ENCODE measurements at places on chromosomes 5 and 9.

DNA sequence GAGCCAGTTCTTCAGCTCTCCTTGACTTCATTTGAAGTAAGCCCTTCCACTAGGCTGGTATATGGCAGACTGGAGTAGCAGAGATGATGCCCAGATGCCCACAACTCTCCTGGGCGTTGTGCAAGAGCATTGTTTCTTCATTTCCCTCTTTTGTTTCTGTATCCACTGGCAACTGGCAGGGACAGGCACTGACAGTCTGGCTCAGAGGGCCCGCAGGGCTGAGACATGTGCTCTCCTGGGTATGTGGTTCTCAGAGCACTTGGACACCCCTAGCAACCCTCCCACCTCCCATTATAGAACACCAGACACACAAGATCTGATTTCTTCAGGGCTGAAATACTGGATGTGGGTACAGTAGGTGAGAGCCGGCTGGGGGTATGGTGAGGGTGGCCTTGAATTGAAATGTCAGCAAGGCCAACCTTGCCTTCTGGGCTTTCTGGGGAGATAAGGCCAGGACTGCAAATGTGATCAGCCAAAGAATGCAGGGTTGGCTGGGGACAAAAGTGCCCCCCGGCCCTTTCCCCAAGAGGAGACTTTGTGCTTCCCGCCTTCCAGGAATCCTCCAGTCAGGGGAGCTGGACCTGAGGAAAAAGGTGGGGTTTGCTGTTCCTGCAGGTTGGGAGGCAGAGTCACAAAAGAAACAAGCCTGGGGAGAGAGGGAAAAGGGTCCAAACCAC, 28.6 kb upstream of the CTNNA1 start:
- DNase-seq = peak; percentile 63

- DNase-seq = peak; percentile 77
Measured at GRCh38 chr5:98774192-98775033, 950 bp downstream of the RGMB start.

DNA sequence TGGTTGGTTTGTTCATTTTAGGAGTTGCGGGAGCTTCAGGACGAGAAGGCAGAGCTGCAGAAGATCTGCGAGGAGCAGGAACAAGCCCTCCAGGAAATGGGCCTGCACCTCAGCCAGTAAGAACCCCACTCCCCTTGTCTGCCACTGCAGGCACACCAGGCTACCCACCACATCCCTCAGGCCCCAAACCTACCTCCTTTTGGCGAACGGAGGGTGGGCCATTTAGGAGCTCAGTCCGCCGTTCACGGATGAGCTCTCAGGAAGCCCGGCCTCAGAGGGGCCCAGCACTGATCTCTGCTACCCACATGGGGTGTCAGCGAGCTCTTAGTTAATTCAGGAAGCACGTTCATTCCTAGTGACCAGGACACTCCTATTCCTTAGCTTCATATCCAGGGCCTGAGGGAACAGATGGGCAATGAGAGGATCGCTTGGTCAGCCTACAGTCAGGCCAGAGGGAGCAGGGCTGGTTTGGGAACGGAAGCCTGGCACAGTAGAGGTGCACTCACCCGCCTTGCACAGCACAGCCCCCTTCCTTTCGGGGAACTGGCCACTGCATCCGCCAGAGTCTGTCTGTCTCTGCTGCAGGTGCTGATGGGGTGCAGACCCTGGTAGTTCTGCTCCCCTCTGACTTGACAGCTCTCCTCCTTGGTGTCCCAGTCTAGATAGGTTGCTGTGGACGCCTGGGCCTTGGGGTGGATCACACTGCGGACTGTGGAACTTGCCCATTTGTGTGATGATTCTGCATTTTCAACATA, 21.4 kb downstream of the HNRNPH1 start:
- no peak for DNase-seq

- no peak for DNase-seq
Measured at GRCh38 chr5:2137444-2138050, 254.8 kb upstream of the IRX4 start.

GRCh38 chr5:108728566-108729241, 19.0 kb upstream of the FER start:
- DNase-seq = no peak

DNA sequence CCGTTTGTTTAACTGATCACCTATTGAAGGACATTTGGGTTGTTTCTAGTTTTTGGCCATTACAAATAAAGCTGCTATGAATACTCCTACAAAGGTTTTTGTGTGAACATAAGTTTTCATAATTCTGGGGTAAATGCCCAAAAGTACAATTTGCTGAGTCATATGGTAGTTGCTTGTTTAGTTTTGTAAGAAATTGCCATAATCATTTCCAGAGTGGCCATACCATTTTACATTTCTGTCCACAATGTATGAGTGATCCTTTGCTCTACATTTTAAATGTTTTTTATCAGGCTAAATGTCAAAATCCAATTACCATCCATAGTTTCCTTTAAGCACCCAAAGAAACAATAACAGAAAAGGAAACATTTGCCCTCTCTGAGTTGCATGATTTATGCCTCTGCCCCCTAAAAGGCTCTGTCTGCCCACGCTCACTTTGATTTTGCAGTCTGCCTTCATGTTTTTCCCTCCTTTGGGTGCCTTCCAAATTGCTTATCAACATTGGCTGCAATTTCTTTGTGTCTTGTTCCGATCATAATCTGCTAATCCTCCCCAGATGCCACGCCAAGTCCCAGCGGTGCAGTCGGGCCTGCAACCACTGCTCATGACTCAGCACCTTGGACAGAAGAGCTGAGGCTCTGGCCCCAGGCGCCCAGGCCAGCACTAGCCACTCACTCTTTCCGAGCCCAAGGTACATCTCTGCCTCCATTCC, 339.2 kb downstream of the PIK3R1 start:
- DNase-seq = peak; percentile 93

DNA sequence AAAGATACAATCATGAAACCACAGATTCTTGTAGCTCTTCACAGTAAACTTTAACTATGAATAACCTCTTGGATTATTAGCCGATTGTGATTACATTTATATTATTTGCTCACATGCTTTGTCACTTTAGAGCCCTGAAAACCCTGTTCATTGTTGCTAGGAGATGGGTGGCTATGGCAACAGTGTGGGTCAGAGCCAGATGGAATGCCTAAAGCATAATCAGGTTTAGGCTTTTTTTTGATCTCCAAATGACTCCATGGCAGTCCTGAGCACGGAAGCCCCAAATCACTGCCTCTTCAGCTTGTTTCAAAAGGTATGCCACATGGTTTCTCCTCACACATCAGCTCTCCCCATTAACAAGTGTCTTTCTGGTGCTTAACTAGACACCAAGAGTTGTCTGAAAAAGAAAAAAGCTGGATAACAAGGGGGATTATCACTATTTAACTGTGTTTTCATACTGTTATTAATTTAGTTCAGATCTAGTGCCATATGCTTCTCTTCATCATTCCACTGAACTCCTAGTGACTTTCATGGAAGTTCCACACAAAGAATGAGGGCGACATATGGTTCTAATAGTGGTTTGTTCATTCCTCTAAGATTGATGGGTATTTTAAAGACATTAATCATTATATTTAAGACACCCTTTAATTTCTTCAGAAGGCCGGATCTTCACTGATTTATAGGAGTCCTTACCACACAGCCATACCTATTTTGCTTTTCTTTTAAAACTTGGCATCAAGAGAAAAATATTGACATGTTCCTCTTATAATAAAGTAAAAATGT, 88.8 kb upstream of the PAM start:
- DNase-seq = peak; percentile 27

DNA sequence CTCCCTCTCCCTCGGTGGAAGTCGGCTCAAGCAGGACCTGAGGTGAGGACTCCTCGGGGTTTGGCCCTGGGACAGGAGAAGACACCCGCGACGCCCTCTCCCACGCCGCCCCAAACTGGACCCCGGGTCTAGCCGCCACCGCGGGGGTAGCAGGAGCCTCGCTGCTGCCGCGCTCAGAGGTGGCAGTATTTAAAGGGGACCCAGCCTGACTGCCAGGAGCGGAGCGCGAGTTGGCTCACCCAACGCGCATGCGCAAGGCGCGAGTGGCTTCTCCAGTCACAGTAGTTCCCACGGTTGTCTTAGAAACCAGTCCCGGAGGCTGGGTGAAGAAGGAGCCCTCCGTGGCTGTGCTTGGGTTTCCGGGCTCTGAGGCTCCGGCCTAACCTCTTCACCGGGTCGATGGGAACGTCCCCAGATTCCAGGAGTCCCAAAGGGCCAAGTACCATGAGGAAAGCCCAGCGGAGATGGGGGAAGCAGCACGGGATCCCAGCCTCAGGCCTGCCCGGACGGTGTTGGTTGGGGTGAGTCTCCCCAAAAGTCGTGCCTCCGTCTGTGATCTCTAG, 477.8 kb downstream of the SPATA31A7 start:
- DNase-seq = no peak

- DNase-seq = no peak
Measured at GRCh38 chr9:104861397-104861796, 66.6 kb downstream of the ABCA1 start.

- no peak for DNase-seq
Measured at GRCh38 chr5:4845221-4845620, 294.9 kb upstream of the ADAMTS16 start.

GRCh38 chr5:133709209-133709725, 96.9 kb upstream of the FSTL4 start:
- DNase-seq = no peak

- no peak for DNase-seq
Measured at GRCh38 chr5:14143841-14144585, 871 bp downstream of the TRIO start.

- no peak for DNase-seq
Measured at GRCh38 chr5:92371171-92371888, 988.2 kb upstream of the ARRDC3 start.

DNA sequence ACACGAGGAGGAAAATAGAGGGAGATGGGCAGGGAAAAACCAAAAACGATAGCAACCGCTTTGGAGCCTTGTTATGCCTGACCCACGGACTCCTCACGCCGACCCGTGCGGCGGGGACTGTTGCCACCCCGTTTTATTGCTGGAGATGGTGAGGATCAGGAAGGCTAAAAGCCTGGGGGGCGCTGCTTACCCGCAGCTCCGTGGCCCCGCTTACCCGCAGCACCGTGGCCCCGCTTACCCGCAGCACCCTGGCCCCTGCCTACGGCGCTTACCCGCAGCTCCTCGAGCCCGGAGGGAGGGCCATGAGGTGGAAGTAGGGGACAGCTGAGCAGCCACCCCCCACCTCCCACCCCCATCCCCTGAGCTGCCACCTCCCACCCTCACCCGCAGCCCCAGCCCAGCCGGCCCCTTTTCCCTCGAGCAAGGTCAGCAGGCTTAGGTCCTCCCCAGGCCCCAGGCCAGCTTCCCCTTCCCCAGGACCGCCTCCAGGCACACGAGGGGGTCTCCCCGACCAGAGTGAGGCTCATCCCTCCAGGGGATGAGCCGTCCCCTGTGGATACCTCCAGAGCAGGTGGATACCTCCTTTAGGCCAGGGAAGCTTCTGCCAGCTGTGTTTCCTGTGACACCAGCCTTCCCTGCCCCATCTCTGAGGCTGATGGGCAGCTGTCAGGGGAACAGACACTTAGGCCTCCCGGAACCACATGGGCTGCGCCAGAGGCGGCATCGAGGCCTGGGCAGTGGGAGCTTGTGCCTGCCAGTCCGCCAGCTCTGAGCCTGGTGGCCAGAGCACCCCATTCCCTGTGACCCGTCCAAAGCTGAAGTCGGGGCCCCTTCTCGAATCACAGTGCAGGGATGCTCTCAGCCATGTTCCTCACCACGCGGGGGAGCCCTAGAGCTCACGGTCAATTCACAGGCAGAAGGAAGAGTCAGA, 92.3 kb downstream of the LMX1B start:
- no peak for DNase-seq

DNA sequence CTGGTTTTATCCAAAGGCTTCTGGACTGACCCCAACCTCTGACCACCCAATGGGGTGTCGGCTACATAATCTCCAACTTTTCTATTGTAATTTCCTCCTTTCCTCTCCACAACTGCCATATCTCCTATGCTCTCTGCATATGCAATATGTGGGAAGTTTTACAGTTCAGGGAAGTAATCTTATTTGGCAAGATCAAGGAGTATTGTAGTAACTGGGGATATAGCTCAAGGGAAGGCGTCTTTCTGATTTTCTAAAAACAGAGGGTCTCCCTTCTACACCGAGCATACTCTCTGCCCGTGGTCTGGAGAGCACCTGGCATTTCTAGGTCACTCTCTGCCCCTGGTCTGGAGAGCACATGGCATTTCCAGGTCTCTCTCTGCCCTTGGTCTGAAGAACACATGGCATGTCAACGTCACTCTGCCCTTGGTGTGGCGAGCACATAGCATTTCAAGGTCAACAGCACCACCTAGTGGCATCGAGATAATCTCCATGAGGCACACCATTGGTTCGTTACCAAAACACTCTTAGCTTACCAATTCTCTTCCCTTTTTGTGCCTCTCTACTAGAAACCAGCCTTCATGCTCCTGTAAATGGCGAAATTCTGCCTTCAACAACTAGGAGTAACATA, 616.4 kb upstream of the NUDT12 start:
- peak; percentile 42 for DNase-seq

DNA sequence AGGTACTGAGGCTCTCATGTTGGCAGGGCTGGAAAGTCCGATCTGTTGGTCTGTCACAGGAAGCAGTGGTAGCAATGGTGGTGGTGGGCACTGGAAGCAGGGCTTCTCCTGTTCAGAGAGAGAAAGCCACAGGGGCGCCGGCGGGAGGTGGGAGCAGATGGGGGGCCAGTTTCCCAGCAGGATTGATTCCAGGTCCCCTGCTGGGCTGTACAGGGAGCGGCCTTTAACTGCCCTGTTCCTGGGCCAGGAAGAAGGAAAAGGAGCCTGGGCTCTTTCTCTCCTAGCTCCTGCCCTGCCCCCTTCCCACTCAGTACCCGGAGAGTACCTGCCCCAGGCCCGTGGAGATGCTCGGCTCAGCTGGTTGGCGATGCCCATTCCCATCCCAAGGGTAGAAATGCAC, 2.6 kb upstream of the DAB2IP start:
- no peak for DNase-seq

- no peak for DNase-seq
Measured at GRCh38 chr5:149766460-149767280, 36.6 kb downstream of the PPARGC1B start.

DNA sequence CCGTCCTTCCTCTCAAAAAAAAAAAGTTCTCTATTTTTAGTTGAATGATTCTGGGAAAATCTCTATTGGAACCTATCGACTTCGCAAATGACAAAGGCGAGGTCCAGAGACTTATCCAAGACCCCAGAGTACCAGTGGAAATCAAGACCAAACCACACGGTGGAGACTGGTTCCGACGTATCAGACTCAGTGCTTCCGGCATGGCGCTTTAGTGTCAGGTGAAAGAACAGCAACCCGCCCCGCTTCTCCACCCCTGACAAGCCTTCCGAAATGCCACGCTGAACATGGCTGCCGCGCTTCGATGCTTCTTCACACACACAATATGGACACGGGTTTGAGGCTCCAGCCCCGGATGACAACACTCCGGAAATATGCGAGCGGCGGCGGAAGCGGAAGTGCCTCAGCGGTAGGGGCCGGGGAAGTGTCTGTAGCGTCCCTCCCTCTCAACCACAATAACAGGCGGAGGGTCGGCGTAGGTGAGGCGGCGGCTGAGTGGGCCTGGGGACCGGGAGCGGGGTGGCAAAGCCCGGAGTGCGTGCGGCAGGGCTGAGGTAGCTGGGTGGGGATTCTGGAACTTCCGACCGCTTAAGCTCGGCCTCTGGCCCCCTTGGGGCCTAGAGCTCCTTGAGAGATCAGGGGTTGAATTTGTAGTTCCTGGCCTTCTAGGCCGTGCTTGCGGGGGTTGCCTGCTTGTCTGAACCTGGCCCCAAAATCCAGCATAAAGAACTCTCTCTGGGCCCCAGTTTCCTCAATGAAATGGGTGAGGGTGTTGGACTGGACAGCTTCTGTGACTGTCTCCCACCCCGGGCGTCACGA, at the start of gene FBXO38:
FBXO38 (plus strand) TSS at position 395 of the 816 bp plus-strand sequence. CDS start 10,819 bp downstream, outside the sequence.
- peak; percentile 96 for DNase-seq

- DNase-seq = no peak
Measured at GRCh38 chr5:143781993-143782520, 29.9 kb upstream of the HMHB1 start.
